ENCODE measurements at places on chromosomes 6 and 20.

GRCh38 chr20:51541189-51542032 lies 1.1 kb downstream of the NFATC2 start:
- DNase-seq: no peak

- DNase-seq: peak; percentile 24
Measured at GRCh38 chr6:45892696-45893245, 122.9 kb downstream of the CLIC5 start.

GRCh38 chr6:128492386-128492785 lies 28.0 kb downstream of the PTPRK start:
- no peak for DNase-seq

DNA sequence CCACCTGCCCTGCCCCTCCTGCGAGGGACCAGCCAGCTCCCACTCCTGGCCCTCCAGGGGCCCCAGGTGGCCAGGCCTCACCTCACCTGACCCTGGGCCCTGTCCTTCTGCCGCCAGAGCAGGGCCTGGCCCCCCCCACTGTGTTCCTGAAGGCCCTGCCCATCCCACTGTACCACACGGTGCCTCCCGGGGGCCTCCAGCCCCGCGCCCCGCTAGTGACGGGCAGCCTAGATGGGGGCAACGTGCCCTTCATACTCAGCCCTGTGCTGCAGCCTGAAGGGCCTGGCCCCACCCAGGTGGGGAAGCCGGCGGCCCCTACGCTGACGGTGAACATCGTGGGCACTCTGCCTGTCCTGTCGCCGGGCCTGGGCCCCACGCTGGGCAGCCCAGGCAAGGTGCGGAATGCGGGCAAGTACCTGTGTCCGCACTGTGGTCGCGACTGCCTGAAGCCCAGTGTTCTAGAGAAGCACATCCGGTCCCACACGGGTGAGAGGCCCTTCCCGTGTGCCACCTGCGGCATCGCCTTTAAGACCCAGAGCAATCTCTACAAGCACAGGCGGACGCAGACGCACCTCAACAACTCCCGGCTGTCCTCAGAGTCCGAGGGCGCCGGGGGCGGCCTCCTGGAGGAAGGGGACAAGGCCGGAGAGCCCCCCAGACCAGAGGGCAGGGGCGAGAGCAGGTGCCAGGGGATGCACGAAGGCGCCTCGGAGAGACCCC lies 27.6 kb downstream of the ZNF831 start:
- DNase-seq: no peak

- no peak for DNase-seq
Measured at GRCh38 chr20:38537176-38537575, 43.8 kb upstream of the ADIG start.

DNA sequence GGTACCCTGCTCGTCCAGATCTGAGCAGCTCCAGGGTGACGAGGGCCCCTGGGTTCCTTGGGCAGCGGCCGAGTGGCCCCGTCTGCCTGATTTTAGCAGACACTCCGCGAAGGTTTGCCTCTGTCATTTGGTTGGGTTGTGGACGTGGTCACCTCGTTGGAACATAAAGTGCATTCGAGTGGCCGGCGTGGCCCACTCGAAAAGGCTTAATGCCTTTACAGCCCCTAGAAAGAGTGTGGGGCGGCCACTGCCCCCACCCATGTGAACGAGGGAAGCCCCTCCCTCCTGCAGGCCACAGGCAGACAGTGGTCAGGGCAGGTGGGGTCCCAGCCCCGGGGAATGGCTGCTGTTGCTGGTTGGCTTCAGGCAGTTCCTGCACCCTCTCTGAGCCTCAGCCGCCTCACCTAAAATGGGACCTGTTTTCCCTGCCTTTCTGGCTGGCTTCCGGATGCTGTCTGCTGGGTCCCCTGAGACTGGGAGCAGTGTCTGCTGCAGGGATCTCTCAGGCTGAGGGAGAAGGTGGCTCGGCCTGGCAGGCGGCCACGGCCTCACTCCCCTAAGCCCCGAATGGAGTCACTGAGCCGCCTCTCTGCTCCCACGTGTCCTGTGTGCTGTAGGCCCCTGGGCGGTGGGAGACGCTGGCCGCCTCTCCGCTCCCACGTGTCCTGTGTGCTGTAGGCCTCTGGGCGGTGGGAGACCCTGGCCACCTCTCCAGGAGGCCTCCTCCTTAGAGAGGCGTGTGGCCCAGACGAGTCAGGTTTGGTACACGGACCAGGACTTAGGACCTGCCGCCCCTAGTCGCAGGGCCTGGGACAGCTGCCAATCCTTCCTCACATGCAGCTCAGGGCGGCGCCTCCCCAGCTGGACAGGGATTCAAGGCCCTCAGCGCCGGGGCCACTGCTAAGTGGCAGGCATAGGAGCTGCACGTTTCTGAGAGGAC lies 233.0 kb downstream of the ERMARD start:
- no peak for DNase-seq

DNA sequence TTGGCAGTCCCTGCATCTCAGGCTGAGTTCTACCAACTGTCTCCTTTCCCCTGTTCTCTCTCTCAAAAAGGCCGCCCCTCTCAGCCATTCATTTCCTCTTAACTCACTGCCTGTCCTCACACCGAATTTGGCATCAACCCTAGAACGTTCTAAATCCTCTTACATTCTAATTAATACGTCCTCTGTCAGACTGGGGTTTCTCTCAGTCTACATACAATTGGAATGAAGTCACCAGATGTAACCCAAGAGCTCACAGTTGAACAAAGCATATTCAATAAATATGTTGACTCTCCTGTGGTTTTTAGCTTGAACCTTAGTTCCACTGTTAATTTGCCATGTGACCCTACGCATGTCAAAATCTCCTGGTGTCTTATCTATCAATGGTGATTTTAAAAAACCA lies 269.6 kb downstream of the CLIC5 start:
- no peak for DNase-seq

DNA sequence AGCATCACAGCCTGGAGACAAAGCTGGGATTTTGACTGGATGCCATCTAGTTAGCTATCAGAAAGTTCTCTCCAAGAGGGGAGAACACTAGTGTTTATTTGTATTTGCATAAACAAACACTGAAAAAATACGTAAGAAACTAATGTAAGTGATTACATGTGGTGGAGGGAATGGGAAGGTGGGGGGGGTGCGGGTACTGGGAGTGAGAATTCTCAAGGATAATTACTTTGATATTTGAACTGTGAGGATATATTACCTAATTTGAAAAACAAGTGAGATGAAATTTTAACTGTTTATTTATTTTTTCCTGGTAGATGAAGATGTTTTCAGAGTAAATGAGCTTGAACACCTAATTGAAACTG lies 54.7 kb downstream of the VEGFA start:
- DNase-seq: no peak

- no peak for DNase-seq
Measured at GRCh38 chr6:2755456-2755855, 4.7 kb upstream of the MYLK4 start.

- DNase-seq: no peak
Measured at GRCh38 chr20:50034567-50035180, 51.9 kb downstream of the SNAI1 start.

DNA sequence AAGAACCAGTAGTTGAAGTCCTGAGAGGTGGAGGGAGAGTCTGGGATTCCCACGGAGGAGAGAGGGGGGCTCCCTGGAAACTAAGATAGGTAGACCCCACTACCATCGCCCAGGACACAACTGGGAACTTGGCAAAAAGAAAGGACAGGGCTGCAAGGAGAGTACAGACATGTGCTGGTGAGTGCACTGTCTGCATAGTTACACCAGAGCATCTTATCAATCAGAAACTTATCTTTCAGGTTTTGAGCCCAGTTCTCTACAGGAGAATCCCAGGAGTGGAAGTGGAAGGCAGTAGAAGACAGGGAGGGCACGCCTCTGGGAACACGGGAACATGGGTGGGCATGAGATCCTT lies 12.2 kb downstream of the NFKBIL1 start:
- no peak for DNase-seq

DNA sequence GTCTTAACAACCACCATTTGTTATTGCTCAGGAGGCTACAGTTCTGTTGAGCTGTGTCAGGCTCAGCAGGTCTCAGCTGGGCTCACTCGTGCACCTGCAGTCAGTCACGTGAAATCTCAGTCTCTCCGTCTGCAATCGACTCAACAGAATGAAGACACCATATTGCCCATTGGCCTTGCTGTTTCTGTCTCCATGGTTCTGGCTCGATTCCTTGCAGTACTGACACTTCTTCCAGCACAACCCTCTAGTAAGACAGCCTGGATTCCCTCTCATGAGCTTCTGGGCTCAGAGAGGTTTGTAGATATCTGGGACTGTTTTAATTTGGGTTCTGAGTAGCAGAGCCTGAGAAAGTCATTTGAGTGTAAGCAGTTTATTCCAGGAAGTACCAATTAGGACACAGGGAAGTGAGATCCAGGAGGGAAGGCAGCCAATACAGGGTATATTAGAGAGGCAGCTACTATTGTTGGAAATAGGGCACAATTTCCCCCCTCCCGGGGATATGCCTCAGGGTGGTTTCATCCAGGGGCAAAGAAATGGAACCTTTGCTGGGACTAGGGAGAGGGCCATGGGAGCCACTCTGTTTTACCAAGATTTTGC lies 87.4 kb upstream of the RALGAPA2 start:
- DNase-seq: no peak

DNA sequence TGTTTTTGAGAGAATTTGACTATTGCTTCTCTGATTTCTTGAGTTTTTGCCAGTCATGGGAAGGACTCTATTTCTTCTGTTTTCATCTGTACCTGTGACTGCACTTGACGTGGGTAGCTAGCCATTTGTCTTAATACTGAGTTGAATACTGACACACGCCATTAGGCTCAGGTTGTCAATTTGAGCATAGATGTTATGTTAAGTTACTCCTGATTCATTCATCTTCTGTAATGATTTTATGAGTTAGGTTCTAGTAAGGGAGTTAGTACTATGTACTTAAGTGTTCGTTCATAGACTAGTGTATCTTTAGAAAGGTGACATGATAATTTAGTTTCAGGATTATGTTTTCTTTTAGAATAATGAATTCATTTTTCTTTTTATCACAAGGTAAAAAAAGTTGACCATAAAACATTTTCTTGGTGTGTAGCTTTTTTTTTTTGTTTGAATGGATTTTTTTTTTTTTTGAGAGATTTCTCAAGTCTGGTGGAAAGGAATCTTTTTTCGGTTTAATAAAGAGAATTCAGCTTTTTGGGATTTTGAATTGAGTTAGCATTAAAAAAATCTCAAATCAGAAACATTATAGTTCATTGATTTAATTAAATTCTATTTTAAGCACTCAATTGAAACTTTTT lies 1.7 kb downstream of the AFDN start:
- DNase-seq: peak; percentile 13

DNA sequence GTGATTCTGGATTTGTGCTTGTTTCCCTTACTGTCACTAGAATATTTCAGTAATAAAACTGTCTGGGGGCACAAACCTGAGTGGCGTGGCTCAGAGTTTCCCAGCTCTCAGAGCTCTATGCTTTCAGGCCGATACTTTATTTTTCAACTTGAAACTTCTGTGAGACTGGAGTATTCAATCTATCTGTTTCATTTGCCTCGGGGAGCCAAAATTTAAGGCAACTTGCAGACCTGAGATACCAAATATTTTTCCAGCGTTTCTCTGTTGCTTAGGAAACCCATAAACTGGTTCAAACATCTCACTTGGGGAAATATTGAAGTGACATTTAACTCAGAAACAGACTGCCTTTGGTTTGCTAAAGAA lies 74.7 kb downstream of the SOBP start:
- no peak for DNase-seq

DNA sequence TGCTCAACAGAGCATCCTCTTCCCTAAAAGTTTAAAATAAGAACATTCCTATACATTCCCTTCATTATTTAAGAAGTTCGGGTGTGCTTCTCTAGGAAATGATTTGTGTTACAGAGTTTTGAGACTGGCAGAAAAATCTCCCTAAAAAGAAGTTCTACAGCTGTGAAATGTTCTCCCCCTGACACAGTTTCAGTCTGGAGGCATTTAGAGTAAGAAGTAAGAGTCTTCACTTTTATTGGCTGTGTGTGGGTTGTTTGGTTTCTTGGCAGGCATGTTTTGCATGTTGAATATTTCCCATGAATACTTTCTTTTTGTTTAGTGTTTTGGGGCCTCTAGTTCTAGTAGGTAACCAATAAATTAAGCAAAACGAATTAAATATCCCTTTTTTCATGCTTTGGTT lies 195.9 kb downstream of the TENT5A start:
- DNase-seq: no peak

DNA sequence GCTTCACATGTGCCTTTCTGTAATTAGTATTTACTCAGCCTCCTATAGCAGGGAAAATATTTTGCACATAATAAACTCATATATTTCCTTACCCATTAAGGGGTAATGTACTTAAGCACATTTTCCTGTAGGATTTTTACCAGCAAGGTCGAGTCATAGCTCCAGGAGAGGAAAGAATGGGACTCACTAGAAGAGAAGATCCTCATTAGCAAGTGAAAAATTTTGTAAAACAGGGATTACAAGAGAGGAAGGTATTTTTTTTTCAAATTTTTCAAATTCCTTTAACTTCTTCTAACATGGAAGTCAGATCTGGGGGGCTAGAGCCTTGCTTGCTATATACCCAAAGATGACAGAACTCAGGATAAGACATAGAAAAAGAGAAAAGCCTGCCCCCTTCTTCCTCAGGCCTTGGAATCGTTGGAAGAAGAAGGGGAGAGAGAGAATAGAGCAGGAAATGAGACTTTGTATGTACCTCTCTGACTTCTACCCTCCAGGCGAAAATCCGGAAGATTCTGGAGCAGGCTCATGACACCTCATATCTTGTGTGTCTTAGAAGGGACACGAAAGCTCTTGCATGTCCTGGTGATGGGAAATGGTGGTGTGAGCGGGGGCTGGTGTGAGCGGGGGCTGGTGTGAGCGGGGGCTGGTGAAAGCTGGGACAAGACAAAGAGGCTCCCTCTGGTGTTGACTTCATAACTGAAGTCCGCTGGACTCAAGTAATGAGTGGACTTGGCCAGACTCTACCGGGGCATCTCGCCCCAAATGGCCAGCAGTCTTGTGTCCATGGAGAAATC lies 256.9 kb upstream of the PLCB4 start:
- DNase-seq: no peak

DNA sequence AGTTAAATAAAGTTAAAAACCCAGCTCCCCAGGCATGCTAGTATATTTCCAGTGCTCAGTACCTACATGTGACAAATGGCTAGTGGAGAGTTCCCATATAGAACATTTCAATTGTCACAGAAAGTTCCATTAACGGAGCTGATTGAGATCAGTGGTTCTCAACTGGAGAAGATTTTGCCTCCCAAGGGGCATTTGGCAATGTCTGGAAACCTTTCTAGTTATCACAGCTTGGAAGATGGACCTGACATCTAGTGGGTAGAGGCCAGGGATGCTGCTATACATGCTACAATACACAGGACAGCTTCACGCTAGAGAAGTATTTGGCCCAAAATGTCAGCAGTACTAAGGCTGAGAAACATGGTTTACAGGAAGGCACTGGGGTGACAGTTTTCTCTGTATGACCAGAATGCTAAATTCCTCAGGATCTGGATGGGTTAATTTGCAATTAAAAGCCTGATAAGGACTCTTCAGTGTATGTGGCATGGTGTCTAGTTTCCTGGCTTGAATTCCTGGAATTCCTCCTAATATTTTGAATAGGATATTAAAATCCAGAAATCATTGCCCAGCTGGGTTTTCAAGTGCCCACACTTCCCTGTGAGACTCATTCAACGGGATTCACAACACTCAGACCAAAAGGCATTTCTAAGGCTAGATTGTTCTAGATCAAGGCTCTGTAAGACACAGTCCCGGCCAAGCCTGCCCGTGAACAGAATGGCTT lies 84.7 kb upstream of the SALL4 start:
- DNase-seq: no peak
